ENCODE measurements at places on chromosomes 3 and 15.

- DNase-seq = no peak
Observed at GRCh38 chr3:157082305-157082982, 77.5 kb downstream of the CCNL1 start.

DNA sequence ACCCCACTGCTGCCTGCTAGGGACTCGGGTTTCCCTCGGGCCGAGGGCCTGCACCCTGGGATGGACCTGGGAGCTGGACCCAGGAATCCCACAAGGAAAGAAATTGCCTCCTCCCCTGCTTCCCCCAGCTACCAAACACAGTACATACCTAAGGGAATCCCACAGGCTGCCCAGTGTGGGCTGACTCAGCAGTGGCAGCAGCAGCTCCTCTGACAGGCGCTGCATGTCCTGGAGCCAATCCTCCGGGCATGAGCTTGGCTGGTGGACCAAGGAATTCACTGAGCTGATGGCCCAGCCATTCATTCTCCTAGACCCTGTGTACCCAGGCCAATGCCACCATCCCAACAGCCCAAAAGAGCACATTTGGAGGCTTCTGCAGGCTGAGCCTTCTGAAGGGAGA lies 9.5 kb upstream of the LTK start:
- no peak for DNase-seq

DNA sequence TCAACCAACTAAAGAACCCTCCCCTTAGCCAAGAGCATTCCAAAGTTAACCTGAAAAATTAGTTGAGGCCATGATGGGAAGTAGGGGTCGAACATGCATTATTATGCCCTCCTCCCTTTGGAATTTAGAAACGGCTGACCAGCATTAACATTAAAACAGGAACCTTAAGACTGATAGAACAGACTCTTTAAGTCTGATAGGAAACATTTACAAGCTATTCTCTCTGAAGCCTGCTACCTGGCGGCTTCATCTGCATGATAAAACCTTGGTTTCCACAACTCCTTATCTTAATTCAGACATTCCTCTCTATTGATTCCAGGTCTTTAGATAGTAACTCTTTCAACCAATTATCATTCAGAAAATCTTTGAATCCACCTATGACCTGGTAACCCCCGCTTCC lies 331.0 kb downstream of the CGGBP1 start:
- DNase-seq = no peak

DNA sequence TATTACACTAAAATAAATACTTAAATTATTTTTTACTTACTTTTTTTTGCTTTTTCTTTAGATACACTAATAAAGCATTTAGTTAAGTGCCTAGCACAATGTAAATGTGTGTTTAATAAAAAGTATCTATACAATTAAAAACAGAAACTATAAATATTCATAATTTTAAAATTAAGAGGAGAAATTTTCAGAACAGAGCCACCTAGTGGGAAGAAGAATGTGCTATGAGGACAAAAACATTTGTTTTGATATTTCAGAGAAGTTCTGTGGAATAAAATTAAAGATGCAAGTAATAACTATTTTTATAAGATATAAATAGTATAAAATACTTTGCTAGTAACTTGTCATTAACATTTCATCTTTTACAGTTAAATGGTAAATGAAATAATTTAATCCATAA lies 33.6 kb upstream of the PLSCR5 start:
- no peak for DNase-seq

GRCh38 chr3:58672451-58672850 lies 5.9 kb upstream of the FAM3D start:
- no peak for DNase-seq

DNA sequence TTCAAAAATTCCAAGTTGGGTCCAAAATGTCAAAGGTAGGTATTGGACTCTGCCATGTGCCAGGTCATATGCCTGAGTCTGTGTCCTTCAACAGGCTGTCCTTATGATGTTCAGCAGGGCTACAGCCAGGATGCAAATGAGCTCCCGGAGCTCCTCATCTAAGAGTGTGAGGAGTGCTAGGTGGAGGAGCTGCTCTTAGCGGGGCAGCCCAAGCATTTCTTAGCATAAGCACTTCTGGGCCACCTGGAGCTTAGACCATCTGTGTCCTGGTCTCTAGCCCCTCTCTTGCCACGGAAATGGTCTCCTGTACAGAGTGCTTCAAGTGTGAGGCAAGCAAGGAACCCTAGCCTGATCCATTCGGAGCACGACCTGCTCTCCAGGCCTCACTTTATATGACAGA lies 64.6 kb upstream of the PRR23C start:
- DNase-seq = peak; percentile 15

GRCh38 chr3:139979991-139980390 lies 45.0 kb downstream of the CLSTN2 start:
- DNase-seq = no peak

- DNase-seq = no peak
Observed at GRCh38 chr3:143928056-143928455, 43.6 kb upstream of the DIPK2A start.

- DNase-seq = no peak
Observed at GRCh38 chr3:10474275-10474646, 31.1 kb downstream of the ATP2B2 start.

GRCh38 chr3:23430781-23431398 lies 227.8 kb downstream of the UBE2E2 start:
- no peak for DNase-seq

- no peak for DNase-seq
Observed at GRCh38 chr15:70507772-70508371, 255.5 kb downstream of the UACA start.

DNA sequence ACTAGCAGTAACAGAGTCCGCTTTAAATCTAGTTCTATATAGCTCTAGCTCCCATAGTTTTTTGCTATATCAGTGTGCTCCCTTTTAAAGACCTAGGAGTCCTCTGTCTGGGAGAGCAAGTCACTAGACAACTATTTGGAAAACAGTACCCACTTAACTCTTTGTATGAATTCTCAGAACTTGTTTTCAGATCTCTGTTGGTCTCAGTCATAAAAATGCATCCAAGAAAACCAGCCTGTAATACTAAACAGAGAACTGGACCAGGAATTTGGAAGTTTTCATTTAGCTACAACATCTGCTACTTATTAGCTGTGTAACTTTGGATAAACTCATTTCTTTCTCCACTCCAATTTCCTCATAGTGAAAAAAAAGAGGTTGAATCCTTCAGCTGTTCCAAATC lies 56.9 kb upstream of the C3orf49 start:
- no peak for DNase-seq

DNA sequence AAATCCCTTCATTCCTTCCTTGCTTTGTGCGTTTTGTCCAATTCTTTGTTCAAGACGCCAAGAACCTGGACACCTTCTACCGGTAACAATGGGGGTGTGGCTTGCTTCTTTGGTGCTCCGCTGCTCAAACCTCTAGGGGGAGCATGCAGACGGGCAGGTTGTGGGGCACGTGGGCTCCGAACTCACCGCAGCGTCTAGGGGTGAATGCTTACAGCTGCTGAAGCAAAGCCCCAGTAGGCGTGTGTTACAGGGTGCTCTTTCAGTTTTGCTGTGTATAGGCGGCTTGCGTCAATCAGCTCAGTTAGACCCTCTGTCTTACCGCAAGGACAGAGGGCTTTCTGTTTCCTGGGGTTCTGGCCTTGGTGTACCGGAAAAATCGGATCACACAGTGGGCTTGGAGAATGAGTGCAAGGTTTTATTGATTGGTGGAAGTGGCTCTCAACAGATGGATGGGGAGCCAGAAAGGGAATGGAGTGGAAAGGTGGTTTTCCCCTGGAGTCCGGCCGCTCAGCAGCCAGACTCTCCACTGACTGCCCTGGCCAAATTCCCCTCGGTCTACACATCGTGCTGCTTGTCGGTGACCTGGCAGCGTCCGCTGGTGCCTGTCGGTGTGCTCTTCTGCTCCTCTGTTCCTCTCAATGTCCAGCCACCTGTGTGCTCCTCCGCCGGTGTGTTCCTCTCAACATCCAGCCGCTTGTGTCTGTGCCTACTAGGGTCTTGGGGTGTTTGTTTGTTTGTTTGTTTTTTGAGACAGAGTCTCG lies 1.2 kb upstream of the LRRC34 start:
- no peak for DNase-seq

GRCh38 chr15:99421172-99421656 lies 144.6 kb upstream of the MEF2A start:
- DNase-seq = no peak

- no peak for DNase-seq
Observed at GRCh38 chr15:52441841-52442240, 86.8 kb downstream of the MYO5A start.

GRCh38 chr3:15326037-15326436 lies 6.3 kb downstream of the SH3BP5 start:
- DNase-seq = no peak

GRCh38 chr3:135078283-135078682 lies 283.2 kb downstream of the EPHB1 start:
- no peak for DNase-seq

DNA sequence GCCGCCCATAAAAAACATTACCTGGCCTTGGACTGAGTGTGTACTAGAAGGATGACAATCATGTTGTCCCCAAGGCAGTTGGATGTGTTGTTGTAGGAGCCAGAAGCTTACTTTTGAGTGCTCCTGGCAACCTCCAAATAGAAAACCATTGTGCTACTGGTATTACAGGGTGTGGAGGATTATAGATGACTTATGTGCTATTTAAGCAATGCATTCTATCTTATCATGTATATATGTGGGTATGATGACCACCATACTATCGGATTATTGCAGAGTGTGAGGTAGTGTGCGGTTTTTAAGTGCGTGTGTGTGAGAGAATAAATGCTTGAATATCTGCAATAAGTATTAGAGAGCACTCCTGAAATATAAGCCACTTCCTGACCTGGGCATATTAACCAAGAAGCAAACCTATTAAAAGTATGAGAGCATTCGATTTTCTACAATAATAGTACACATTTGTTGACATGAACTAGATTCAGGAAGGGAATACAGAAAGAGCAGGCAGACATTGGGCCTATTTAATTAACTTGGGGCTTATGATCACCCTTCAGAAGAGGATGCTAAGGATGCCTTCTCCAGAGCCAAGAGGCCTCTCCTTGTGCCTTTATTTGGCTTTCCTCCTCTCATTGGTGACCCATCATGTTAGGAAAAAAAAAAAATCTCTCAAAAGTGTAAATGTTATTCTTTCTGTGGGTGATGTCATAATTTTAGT lies 11.7 kb upstream of the MBNL1 start:
- no peak for DNase-seq

DNA sequence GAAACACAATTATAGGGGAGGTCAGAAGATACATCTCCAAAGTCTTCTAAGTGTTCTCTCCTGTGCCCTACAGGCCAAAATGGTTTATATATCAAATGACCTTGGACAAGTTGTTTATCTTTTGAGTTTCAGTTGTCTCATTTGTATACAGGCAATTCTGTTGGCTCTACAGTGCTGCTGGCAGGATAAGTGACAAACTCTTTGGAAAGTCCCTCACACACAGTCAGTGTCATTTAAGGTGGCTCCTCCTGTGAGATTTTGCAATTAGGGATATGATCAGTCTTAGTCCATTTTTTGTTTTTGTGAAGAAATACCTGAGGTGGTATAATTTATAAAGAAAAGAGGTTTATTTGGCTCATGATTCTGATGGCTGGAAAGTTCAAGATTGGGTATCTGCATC lies 1035.8 kb upstream of the CFAP20DC start:
- no peak for DNase-seq

DNA sequence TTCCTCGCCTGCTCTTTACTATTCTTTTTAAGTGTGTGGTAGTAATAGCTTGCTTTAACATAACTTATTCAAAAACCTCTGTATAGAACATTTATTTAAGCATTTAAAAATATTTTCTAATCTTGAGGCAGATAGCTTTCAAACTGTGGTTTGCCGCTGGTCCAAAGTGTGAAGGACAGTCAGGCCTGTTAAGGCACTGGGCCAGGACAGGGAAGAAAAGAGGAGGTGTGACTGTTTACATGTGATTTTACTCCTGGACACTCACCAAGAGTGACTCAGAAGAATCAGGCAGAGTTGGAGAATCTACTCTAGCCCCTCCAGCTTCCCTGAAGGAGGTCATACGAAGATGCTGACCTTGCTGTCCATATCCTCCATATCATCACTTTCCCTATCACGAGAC lies 44.7 kb downstream of the CEP152 start:
- DNase-seq = no peak

GRCh38 chr3:38811822-38812221 lies 4.2 kb downstream of the SCN10A start:
- DNase-seq = no peak

DNA sequence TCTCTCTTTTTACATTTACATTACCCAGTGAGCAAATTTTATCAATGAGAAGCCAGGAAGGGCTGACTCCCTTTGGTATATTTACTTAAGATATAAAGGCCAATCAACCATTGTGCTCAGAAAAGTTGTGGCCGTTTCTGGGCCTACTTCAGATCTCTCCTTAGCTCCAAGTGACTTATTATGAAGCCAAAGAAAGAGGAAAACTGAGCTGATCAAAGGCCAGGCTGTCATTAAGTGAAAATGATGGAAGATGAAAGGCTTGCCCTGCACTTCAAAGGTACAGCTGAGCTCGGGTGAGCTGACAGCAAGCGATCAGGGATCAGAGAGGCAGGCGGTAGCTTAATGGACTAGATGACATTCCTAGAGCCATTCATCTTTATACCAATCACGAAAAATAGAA lies 24.8 kb downstream of the VGLL4 start:
- no peak for DNase-seq

GRCh38 chr15:53841651-53842050 lies 82.2 kb upstream of the WDR72 start:
- DNase-seq = no peak

GRCh38 chr15:83571820-83572707 lies 81.9 kb upstream of the ADAMTSL3 start:
- DNase-seq = no peak

DNA sequence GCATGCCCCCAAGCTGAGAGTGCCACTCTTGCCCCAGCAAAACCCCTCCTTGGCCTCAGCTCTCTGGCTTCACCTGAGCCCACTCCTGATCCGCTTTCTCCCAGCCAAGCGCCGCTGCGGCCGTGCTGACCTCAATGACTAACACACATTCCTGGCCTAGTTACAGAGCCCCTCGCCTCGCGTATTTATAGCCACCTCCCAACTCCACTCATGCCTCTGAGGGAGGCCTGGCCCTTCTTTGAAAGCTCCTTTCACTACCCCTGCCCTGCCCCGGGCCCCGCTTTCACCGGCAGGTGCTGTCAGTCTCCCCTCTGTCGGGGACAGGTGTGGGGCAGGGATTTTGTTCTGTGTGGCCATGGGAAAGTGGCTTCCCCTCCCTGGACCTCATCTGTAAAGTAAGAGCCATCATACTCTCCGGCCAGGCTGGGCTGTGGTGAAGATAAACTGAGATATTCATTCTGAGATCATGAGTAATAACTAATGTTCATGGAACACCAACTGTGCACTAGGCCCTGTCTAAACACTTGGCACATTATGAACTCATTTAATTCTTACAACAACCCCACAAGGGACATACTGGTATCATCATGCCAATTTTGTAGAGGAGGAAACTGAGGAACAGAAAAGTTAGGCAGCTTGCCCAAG lies 13.2 kb upstream of the ATP2B2 start:
- DNase-seq = peak; percentile 46

All from suprapubic skin (tissue), 4 donors.